ENCODE measurements at places on chromosomes 7 and 10.

DNA sequence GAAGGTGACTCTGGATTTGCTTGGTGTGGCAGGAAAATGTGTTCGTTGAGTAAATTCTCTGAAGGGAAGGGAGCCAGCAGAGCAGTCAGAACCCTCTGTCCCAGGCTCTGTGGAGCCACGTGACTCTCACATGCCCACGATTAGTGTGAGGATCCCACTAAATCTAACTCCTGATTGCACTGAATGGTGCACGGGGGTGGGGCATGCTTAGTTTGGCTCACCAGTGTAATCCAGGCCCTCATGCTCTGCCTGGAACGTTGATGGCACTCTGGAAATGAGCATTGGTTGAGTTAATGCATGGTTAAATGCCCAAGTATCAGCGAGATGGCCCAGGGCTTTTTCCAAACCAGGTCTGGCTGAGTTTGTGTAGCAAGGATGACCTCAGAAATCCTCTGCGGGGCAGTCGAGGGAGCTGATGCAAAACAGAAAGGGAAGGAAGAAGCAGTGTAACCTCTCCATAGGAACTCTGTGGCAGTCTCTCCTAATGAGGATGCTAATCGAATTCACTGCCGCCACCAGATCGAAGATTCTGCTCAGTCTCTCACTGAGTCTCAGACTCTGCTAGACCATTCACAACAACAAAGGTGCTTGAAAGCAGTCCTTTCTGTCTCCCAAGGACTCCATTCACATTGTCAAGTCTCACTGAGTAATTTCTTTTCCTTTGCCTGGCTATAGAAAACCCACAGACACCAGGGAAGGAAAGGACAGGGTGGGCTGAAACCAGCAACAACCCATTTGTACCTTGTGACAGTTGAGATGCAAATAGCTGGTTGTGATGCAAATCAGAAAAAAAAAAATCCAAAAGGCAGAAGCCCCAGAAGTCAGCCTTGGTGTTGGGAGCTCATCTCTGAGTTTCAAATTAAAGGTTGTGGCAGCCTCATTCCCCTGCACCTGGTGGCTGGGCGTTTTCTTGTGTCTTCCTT, 98.1 kb downstream of the C10orf105 start:
- no peak for DNase-seq

DNA sequence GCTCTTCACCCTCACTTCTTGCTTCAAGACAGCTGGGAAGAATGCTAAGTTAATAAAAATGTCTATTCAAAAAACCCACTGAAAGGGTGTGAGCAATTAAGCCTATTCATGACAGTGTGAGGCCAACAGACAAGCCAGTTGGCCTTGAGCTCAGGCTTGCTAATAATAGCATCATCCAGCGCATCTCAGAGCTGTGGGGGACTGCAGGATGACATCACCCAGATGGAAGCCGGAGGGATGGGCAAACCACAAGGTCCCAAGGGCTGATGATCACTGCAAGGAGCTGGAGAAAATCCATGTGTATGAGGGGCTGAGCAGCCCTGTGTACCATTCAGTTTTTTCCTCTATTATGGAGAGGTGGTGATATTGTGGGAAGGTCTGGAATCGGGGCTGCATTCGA, 770.4 kb downstream of the TNS3 start:
- DNase-seq = peak; percentile 56

DNA sequence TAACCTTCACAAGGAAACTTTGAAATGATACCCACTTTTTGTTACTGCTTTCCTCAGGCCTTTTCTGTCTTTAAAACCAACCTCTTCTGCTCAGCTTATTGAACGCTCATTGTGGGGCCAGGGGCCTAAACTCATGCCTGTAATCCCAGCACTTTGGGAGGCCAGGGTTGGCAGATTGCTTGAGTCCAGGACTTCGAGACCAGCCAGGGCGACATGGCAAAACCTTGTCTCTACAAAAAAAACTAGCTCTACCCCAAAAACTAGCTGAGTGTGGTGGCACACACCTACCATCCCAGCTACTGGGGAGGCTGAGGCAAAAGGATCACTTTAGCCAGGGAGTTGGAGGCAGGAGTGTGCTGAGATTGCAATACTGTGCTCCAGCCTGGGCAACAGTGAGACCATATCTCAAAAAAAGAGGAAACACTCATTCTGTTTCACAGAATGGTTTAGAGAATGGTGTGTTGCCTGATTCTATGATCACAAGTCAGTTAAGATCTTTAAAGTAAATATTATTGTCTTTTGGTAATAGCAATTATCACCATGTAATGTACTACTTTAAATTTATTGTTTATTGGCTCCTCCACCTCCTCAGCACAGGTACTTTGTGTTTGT, 51.1 kb downstream of the KCTD7 start:
- DNase-seq = no peak

DNA sequence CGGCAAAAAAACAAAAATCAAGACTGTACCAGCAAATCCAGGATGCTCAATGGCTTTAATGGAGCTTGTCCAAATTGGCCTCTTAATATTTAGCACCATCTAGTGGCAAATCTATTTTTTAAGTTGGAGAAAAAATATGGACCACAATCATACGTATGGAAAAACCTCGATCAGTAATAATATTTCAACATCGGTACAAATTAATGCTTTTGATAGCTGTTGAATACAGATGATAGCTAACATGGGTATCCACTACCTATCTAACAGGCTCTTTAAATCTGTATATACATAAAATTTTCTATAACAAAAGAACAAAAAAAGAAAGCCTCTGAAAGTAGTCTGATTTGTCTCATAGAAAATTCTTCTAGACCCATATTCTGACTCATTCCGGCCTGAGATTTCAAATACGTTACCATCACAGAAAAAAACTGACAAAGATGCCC, 29.2 kb downstream of the COA1 start:
- DNase-seq = no peak

GRCh38 chr7:28243861-28244260, 63.3 kb upstream of the JAZF1 start:
- no peak for DNase-seq

- no peak for DNase-seq
Observed at GRCh38 chr7:95996174-95996573, 223.8 kb downstream of the DYNC1I1 start.

GRCh38 chr7:134662166-134662870, 15.7 kb downstream of the BPGM start:
- DNase-seq = no peak

All from H54 (cell line).